ENCODE measurements at places on chromosomes 2 and 18.

DNA sequence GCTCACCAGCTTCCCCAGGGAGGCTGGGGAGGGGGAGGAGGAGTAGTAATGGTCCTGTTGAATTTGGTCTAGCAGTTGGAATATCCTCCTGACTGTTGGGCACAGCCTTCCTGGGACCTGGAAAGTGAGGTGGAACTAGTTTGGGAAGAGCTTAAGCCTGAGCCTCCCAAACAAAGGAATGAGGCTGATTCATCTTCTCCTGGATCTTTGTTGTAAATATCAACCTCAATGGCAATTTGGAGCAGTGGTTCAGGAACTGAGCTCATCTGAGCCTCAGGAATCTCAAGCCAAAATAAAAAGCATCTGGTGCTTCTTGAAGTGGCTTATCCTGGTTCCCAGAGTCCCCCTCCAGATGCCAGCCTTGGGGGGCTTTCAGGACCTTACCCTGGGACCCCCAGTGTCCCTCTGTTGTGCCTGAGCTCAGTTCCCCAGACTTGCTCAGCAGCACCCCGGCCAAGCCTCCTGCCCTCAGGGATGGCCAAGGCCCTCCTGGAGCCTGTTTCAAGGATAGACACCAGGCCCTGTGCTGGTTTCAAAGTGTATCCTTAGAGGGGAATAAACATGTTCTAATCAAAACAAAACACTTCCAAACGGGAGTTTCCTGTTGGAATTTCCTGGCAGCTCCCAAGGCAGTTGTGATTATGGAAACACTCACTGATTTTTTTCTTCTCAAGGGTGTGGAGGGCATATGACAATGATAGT, 112.6 kb downstream of the DDX1 start:
- no peak for DNase-seq

DNA sequence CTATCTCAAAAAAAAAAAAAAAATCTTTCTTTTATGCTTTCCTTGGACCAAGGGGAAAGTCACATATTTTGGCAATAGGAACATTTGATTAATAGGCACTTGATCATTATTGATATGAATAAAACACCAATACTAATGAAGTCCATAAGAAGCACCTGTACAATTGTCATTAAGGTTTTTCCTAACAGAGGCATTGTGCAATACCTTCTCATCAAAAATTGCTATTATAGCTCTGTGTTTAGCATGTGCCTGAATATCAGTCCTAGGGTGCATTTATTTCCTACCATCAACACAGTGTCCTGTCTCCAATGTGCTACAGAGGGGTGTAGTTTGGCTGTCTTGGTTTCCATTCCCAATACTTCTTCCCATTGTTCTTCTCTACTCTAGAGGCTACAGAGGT, 483.8 kb upstream of the SPRED2 start:
- no peak for DNase-seq

DNA sequence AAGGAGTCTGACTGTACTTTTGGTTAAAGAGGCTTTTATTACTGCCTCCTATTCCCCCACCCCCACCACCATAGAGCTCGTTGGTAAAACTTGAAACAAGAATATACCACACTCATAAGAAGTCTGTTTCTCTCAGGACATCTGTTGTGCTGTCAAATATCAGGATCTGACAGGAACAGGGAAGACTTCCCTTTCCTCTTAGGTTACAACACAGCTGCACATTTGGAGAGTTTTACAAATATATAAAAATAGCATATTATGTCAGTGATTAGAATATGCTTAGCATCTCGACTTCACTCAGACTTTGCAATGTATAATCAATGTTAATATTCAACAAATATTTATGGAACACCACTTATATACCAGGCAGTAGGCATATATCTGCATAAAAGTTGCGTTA, 439.6 kb upstream of the REG3G start:
- no peak for DNase-seq

GRCh38 chr2:212711856-212712255, 173.3 kb upstream of the ERBB4 start:
- DNase-seq = no peak

DNA sequence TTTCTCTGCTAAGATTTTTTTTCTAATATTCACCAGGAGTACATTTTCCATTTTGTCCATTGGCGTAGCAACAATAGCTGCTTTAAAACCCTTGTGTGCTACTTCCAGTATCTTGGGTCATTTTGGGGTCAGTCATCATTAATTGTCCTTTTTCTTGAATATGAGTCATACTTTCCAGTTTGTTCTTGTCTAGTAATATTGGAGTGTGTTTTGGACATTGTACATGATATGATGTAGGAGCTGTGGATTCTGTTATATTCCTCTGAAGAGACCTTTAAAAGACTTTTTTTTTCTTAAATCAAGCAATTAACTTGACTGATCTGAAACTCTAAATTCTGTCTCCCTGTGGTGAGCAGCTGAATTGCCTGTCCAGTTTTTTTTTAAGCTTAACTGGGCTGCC, 40.8 kb downstream of the AGPS start:
- DNase-seq = no peak

DNA sequence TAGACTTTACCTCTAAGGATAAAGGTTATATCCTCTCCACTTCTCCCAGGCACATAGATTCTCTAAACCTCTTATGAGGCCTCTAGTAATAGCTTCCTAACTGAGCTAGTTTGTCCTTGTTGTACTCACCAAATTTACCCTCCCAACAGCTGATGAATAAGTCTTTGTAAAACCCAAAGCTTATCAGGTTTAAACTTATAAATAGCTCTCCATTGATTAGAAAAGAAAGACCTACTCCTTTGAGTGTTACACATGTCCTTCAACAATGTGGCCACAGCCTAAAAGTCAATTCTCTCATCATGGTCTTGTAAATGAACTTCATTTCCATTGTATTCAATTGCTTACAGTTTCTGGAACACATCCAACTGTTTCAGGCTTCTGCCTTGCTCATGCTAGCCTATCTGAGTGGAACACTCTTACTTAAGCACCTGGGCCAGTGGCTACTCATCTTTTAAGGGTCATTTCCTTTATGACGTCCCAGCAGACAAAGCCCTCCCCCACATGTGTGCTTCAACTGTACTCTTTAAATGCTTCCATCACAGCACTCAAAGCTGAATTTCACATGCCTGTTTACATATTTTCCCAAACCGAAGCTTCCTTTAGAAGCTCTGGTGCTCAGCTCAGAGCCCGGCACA, 131.6 kb downstream of the CDH2 start:
- DNase-seq = no peak

GRCh38 chr2:96207073-96207773, 1.4 kb downstream of the STARD7 start:
- DNase-seq = peak; percentile 30

GRCh38 chr2:84375020-84375419, 84.1 kb downstream of the SUCLG1 start:
- no peak for DNase-seq

GRCh38 chr2:43415592-43415991, 180.2 kb downstream of the THADA start:
- DNase-seq = no peak

DNA sequence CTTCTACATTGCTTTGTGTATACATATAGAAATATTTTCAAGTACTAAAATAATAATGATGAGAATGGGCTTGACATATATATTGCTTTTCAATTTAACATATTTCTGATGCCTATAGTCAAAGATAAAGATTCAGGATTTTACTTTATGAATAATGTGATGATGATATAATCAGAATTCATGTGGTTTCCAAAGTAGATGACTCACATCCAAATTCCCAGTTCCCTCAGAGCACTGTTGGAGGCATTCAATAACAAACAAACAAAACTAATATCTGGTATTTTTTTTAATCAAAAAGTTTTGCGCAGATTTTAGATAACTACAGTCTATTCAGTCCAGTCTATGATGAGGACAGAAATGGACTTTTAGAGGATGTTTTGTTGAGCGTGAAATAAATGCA, 2094.5 kb upstream of the CELF4 start:
- no peak for DNase-seq

DNA sequence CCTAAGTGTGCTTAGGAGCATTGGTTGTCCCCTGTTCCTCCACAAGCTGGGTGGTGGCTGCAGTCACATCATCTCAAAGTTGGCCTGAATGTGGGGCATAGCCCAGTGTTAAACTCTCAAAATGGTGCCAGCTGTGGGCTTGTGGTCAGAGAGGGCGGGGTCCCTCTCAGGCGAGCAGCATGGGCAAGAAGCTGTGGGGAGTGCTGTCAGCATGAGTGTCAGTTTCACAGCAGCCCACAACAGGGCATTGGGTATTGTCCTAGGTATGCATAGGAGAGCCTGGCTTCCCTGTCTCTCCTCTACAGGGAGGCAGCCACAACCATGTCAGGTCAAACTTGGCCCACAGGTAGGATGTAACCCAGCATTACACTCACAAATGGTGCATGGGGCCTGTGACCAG, 285.6 kb upstream of the THSD7B start:
- DNase-seq = no peak

GRCh38 chr18:3872641-3873040, 422.7 kb downstream of the TGIF1 start:
- DNase-seq = no peak

DNA sequence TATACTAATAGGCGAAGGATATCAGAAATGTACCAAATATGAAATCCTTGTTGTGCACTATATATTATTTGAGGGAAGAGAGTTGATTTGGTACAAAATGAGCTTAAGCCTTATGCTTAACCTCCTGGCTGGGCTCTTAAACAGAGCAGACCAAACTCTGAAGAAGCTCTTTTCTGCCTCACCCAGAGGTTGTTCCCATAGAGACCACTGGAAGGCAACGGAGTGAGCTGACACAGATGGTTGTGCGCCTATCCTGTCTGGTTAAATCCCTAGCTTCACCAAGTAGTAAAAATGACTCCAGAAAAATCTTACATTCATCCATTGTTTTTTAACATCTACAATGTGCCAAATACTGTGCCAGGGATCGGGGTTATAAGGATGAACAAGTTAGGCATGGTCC, 55.9 kb upstream of the NOL4 start:
- DNase-seq = no peak

- DNase-seq = no peak
Observed at GRCh38 chr2:217929757-217930707, 72.8 kb downstream of the TNS1 start.

- no peak for DNase-seq
Observed at GRCh38 chr2:8496079-8496478, 185.8 kb upstream of the ID2 start.

GRCh38 chr18:48847807-48848486, 102.8 kb downstream of the SMAD7 start:
- DNase-seq = no peak

GRCh38 chr18:10878703-10879102, 270.7 kb downstream of the PIEZO2 start:
- no peak for DNase-seq

- DNase-seq = no peak
Observed at GRCh38 chr2:9095690-9096089, 92.2 kb upstream of the MBOAT2 start.

- no peak for DNase-seq
Observed at GRCh38 chr2:108637304-108637669, 82.0 kb upstream of the RANBP2 start.

GRCh38 chr2:75524276-75524911, 36.3 kb downstream of the EVA1A start:
- DNase-seq = no peak

GRCh38 chr2:62194558-62195420, 1.1 kb upstream of the B3GNT2 start:
- DNase-seq = no peak

- DNase-seq = no peak
Observed at GRCh38 chr18:3304832-3305231, 42.9 kb downstream of the MYL12B start.

DNA sequence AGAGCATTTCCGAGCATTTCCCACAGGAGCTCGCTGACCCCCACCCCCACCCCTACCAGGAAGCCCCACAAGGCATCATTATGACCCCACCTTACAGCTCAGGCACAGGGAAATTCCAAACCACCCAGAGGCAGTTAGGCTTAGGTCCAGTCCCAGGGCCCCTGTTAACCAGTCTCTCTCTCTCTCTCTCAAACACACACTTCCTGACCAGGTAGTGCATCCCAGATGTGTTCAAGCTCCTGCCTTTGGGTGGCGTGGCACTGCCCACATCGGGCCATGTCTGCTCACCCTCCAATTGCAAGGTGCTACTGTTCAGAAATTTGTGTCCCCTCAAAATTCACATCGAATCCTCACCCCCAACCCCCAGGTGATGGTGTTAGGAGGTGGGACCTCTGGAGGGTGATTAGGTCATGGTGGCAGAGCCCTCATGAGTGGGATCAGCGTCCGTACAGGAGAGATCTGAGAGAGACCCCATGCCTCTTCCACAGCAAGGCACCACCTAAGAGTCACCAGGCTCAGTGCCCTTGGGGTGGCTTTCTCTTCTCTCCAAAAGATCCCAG, 8.8 kb downstream of the COPS9 start:
- no peak for DNase-seq

DNA sequence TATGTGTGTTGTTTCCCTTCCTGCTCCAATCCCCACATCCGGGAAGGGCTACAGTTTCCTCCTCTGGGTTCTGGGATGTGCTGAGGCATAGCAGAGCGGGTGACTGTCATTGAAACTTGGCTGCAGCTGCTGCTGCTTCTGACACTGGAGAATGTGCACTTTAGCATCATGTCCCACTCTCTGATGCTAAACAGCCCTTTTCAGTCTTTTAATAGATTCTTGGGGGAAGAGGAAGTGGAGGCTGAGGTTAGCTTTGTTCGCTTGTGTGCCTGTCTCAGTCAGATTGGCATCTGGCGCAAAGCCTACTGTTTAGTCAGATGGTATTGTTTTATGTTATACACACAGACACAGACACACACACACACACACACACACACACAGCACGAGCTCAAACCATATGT, 136.5 kb upstream of the RND3 start:
- DNase-seq = no peak

Measured in CD4-positive, alpha-beta T cell treated with Interleukin-12 subunit alpha and Interleukin-12 subunit beta, for 1 hour (primary cell).